GM18507 (cell line): ENCODE measurements at places on chromosomes 4 and X.
A peak's percentile ranks its signal among the peaks of the same experiment; 100 is the strongest.

- DNase-seq = no peak
Measured at GRCh38 chr4:73814679-73815078, 21.8 kb upstream of the CXCL6 start.

- DNase-seq = no peak
Measured at GRCh38 chr4:38757945-38758600, 24.7 kb downstream of the TLR10 start.

- no peak for DNase-seq
Measured at GRCh38 chrX:13051529-13052172, 7.2 kb upstream of the FAM9C start.

GRCh38 chr4:94455081-94455480, 3.3 kb downstream of the PDLIM5 start:
- no peak for DNase-seq

DNA sequence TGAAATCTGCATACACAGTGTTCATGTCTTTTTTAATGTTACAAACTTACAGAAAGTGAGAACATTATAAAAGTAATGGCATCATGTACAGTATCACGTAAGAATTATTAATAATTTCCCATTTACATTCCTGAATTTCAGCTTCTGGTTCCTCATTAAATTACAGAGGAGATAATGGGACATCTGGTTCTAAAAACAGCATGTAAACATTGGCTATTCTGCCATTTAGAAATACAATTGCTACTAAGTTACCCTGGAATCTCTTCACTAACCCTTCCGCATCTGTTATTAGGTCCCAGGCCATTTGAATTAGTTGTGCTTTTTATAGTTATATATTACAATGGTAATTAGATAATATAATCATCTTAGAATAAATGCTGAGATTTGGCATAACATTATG, 505.1 kb downstream of the FSTL5 start:
- no peak for DNase-seq

DNA sequence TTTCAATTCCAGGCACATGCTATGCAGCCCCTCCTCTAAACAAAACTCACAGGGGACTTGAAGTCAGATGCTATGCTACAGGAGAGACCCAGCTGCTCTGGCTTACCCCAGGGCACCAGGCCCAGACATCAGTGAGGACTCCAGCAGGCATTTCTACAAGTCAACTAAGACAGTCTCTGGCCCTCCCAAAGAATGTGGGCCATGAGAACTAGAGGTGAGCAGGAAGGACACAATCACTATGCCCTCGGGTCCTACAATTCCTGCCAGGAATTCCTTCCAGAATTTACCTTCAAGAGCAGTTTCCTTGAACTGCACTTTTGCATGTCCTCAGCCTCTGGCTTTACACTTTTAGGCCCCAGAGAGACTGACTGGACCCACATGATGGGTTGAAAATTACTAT, 17.4 kb downstream of the TMEM192 start:
- no peak for DNase-seq

GRCh38 chr4:75065909-75066308, 133.0 kb downstream of the PARM1 start:
- no peak for DNase-seq

GRCh38 chr4:10672379-10672778, 12.2 kb downstream of the CLNK start:
- DNase-seq = no peak

GRCh38 chrX:33205321-33205720, 6.0 kb downstream of the DMD start:
- DNase-seq = no peak

DNA sequence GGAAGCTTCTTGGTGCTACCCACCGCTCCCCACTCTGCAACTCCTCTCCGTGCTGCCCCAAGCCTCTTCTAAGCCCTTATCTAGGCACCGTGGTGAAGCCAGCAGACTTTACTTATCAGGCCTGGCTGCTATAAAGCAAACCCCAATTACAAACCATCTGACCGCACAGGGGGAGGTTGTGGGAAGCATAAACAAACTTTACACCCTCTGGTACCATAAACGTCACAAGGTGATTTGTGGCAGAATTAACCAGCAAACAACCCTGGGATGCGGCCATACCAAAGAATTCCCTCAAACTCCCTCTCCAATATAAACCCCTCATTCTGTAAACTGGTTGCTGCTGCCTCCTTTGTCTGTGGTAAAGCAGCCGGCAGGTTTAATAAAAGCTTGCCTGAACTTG, 55.2 kb downstream of the MAGEC2 start:
- no peak for DNase-seq

DNA sequence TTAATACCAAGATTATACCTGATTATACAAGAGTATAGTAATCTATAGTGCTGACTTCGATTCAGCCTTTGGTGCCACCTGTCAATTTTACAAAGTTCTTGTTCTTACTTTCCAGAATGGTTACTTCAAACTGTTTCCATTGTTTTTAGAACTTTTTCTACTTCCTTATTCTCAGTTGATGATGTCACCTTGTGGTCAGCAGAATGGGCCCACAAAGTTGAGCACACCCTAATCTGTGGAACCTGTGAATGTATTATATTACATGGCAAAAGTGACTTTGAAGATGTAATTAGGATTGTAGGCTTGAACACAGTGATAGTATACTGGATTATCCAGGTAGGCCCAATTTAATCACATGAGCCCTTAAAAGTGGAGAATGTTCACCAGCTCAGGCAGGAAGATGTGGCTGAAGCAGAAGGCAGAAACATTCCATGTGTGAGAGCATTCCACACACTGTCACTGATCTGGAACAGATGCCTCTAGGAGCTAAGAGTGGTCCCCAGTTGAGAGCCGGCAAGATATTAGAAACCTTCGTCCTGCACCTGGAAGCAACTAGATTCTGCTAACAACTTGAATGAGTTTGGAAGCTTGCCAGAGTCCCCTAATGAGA, 6.3 kb upstream of the SGMS2 start:
- DNase-seq = no peak

DNA sequence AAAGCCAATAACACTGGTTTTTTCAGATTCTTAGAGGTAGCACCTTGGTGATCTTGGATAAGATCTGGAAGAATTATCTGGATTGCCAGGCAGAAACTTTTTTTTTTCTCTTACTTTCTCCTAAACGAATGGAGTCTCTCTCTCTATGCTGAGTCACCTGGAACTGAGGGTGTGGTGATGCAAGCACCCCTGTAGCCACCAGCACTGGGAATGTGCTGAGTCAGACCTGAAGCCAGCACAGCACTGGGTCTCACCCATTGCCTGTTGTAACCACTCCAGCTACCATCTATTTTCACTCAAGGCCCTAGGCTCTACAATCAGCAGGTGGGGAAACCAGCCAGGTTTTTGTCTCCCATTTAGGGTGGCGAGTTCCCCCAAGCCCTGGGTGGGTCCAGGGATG, 923.8 kb downstream of the RAPGEF2 start:
- no peak for DNase-seq

DNA sequence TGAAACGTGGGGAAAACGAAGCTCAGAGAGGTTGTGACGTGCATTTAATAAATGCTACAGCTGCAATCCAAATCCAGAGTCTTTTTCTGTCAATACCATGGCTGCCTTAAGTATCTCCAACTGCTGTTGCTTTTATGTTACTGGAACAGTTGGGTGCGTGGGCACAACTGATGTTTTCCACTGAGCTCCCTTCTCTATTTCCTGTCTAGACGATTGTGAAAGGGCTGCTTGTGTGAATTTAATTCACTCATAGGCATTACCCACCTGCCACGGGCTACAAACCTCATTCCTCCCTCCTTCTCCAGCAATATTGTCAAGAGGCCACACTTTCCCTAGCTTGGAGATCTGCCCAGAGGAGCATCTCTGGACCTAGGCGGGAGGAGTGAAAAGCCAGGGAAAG, 526.0 kb downstream of the MID1IP1 start:
- DNase-seq = no peak

DNA sequence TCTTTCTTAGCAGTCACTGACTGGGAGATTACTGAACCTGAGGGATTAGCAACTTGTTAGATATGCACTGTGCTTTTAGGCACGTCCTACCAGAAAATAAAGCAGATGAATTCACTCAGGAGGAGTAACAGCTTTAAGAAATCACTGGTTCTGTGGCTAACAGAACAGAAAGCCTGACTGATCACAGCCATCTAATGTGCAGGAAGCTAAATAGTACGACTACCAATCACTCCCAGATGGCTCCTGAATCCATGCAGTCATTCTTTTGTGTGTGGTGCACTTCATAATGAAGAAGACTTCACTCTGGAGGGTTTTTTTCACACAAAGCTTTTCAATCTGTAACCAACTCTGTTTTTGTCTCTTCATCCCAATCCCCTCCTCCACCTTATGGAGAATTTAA, 305.3 kb upstream of the INTU start:
- DNase-seq = no peak

DNA sequence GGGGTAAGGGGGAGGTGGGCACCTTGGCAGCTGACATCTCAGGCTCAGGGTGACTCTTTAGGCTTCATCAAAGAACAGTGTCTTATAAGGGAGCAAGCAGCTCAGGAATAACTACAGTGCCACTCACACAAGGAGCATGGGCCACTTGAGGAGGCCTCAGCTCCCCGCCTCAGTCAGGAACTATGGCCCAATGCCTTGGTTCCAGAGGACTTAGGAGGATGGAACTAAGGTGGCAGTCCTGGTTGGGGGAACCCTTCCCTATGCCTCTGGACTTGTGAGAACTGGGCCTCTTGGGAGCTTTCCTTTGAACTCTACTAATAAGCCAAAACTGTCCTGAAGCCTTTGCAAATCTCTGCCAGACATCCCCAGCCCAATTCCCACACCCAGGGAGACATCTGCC, 160.6 kb downstream of the EFNB1 start:
- DNase-seq = no peak

GRCh38 chr4:93748373-93749291, 79.9 kb upstream of the ATOH1 start:
- DNase-seq = no peak

DNA sequence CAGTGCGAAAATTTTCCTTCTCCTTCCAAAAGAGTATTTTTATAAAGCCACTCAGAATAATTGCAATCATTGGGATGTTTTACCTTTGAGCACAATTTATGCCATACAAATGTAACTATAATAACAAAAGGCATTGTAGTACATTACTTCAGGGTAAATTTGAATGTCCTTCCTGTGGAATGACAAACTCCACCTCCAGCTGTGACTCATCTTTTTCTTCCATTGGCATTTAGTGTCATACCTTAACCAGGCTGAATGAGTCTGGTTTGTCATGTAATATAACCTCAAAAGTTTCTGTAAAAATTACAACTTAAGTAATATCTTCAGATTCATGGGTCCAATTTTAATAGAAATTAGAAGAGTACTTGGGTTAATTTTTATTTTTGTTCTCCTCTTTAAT, 93.3 kb downstream of the TMEM47 start:
- no peak for DNase-seq

- no peak for DNase-seq
Measured at GRCh38 chr4:89929425-89930159, 34.9 kb downstream of the MMRN1 start.

DNA sequence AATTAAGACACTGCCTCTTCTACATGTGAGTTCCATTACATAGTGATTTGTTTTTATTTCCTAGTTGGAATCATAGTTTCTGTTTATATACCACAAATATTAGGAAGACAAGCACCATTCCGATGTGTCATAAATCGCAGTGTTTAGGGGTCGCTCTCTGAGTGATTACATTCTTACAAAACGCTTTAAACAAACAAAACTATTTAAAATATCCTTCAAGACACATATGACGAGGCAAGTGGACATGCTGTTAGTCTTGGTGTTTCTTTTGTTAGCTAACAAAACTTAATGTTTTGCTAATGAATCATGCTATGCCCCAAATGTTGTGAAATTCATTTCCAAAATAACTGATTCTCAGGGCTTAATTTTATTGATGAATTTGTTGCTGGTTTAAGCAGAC, 1219.3 kb upstream of the PRKX start:
- DNase-seq = no peak

GRCh38 chr4:66591968-66592367, 921.7 kb upstream of the EPHA5 start:
- no peak for DNase-seq

DNA sequence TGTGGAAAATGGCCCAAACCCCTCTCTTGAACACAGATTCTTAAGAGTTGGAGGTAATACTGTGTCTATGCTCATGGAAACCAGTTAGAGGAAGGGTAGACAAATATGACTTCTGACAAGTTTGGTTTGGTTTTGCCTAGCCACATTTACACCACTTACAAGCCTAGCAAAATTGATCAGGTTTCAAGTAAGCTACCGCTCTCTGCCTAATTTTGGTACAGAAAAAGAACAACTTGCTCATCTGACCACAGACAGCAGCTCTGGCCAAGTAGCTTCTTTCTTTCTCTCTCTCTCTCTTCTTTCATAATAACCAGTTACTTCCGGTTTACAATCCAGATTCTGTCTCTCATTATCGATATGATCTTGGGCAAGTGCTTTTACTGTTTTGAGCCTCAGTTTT, 260.0 kb downstream of the GLUD2 start:
- DNase-seq = no peak

- no peak for DNase-seq
Measured at GRCh38 chr4:134024251-134024650, 177.3 kb downstream of the PABPC4L start.

DNA sequence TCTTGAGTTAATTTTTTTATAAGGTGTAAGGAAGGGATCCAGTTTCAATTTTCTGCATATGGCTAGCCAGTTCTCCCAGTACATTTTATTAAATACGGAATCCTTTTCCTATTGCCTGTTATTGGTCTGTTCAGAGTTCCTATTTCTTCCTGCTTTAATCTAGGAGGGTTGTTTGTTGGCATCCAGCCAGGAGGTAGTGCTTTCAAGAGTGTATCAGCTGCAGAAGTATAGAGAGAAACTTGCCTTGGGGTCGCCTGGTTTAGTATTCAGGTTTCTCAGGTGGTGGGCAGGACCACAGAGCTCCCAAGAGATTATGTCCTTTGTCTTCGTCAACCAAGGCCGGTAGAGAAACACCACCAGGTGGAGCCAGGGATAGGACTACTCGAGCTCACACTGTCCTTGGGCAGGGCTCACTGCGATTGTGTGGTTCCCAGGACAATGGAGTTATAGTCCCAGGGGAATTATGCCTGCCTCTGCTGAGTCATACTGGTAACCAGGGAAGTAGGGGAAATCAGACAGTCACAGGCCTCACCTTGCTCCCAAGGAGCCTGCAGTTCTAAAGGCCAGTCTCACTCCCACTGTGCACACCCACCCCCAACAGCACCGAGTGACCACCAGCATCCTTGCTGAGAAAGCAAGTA, 168.1 kb downstream of the VSIG4 start:
- peak; percentile 9 for DNase-seq

GRCh38 chrX:154409222-154409871, at the start of gene DNASE1L1:
Gene DNASE1L1 (minus strand): TSS chrX:154409254. CDS start chrX:154405568, 3,686 bp downstream.
- no peak for DNase-seq

GRCh38 chr4:51831133-51831532, 11.8 kb upstream of the DCUN1D4 start:
- no peak for DNase-seq

- DNase-seq = no peak
Measured at GRCh38 chrX:142134533-142134932, 70.6 kb downstream of the MAGEC2 start.
